ENCODE measurements at places on chromosomes 5 and 9.

DNA sequence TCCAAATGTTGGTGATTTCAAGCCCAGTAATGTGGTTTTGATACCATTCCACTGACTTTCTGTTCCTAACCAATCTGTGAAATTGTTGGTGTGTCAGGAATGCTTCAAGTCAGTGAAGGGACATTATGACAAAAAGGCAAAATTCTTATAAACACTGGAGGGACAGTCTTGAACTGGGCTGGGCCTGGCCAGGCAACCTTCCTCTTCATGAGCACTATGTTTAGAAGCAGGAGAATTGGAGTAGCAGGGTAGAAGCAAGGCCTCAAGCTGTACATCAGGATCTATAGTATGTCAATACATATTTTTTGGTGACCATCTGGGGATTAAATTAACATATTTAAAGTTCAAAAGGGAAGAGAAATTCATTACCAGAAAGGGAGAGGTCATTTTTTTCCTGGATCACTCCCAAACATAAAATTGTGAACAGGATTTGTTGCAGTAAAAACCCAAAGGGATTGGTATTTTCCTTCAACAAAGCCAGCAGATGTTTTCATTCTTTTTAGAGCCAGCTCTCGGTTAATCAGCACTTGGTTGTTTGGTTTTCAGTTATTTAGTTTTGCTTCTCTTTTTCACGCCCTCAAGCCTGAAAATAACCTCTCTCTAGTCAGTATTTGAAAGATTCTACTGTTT, 77.9 kb upstream of the PIK3R1 start:
- DNase-seq, result peak; percentile 84

GRCh38 chr5:116539222-116539621, 35.4 kb downstream of the SEMA6A start:
- DNase-seq, result no peak

- DNase-seq, result no peak
Observed at GRCh38 chr5:39413771-39414170, 11.0 kb downstream of the DAB2 start.

GRCh38 chr5:116573702-116574366, 789 bp downstream of the SEMA6A start:
- DNase-seq, result no peak

- no peak for DNase-seq
Observed at GRCh38 chr5:11429254-11429653, 475.0 kb downstream of the CTNND2 start.

DNA sequence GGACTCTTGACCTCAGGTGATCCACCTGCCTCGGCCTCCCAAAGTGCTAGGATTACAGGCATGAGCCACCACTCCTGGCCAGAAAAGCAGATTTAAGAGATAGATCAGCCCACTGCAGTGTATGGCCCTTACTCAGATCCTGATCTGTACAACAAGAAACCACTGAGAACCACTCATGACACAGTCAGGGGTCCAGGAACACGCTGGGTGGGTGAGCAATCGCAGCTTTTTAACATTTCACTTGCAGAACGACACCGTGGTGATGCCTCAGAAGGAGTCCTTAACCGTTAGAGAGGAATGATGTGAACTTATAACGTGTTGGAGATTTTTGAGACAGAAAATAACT, 45.3 kb upstream of the NSMF start:
- no peak for DNase-seq

- no peak for DNase-seq
Observed at GRCh38 chr5:168602517-168602916, 23.3 kb upstream of the PANK3 start.

GRCh38 chr5:165305596-165305995, 1800.2 kb downstream of the MAT2B start:
- DNase-seq, result no peak

GRCh38 chr5:149432911-149433401, 53.9 kb upstream of the IL17B start:
- peak; percentile 74 for DNase-seq

DNA sequence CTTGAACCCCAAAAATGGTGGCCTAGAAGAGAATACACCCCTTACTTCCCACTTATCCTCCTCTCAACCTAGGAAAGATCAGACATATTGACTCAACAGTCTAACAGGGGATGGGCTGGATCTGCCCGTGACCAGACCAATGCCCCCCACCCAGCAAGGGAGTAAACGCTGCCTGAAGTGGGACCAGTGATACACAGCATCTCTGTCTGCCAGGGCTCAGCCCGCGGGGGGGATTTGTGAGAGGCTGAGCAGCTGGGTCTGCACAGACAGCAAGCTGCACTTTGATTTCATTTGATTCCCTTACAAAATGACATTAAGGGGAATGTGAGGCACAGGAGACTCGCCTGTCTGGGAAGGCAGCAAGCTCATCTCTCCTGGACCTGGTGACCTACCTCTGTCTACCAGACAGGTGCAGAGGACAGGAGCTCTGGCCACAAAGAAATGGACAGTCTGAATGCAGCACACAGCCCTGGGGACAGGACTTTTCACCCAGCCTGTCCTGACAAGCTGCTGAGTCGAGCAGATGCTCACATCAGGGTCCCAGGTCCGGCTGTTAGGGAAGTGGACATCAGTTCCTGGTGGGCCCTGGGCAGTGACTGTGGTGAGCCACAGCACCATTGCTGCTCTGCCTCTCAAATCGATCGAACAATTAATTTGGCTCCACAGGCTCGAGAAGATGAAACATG, 79.9 kb downstream of the RGS3 start:
- no peak for DNase-seq

GRCh38 chr5:71652349-71652748, 65.2 kb downstream of the MCCC2 start:
- DNase-seq, result no peak

DNA sequence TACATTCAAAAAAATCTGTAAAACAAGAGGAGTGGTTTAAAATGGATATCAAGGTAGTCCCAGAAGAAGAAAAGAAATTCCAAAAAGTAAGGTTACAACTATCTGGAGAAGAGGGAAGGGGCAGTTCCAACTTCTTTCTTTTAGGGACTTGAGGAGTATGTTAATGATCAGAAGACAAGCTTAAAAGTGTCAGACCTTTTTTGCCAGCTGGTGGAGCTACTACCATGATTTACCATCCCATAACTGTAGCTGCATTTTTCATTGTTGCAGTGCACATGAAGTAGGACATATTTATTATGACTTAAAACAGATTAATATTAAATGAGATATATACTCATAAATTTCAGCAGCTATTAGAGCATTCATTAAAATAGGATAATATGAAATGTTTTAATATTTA, 158.5 kb upstream of the RGS7BP start:
- DNase-seq, result no peak

DNA sequence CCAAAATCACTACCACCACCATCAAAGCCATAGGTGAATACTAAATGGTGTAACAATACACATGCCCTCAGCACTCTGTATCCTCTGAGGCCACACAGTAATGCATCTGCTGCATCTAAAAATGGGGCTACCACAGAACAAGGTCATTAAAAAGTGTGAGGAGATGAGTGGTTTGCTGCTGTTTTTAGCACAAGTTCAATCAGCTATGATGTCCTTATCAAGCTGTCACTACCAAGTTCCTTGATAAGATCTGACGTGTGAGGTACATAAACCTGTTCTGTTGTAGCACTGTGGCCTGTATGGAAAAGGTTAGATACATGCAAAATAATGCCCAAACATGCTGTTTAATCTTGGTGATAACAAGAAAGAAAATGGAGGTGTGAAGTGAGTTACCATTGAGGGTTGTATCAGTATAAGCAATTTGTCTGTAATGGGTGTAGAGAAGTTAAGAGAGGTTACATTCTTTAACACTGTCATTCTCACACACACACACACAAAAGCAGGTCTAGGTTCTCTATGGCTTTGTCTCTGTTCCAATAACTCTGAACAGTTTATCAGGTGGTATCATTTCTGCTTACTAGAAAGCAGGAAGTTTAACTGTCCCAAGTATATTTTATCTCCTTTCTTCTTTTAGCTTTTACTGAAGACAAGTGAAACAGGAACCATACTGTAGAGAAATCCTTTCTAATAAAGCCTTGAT, 252.9 kb downstream of the CWC27 start:
- DNase-seq, result no peak

DNA sequence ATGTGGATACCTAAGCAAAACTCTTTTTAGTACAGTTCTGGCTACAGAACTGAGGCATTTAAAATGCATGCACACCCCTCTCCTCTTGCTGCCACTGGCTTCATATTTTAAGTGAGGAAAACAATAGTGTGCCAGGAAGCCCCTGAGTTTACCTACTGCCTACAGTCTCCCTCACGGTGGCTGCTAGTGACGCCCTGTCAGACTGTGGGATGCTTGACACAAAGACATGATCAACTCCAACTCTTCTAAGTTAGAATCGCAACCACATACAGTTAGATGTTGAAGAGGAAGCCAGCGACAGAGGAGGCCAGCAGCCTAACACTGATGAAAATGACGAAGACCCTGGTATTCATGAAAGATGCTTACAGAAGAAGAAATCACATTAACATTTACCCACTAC, 1.3 kb downstream of the SEC16A start:
- no peak for DNase-seq

GRCh38 chr5:11289208-11289607, 528.2 kb upstream of the DAP start:
- DNase-seq, result no peak

DNA sequence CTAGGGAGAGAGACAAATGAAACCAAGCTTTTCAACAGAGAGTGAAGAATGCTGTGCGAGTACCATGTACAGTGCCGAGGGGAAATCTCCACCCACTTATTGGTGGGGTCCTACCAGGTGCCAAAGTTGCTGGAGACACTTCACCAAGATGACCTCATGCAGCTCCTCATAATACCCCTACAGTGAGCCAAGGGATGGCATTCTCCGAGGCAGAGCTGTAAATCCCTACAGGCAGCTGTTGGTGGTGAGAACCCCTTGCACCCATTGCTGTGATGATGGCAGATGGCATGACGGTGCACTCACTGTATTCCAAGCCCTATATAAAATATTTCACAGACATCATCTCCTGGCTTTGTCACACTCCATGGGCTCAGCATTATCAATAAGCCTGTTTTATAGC, 464.9 kb downstream of the SPOCK1 start:
- DNase-seq, result no peak

DNA sequence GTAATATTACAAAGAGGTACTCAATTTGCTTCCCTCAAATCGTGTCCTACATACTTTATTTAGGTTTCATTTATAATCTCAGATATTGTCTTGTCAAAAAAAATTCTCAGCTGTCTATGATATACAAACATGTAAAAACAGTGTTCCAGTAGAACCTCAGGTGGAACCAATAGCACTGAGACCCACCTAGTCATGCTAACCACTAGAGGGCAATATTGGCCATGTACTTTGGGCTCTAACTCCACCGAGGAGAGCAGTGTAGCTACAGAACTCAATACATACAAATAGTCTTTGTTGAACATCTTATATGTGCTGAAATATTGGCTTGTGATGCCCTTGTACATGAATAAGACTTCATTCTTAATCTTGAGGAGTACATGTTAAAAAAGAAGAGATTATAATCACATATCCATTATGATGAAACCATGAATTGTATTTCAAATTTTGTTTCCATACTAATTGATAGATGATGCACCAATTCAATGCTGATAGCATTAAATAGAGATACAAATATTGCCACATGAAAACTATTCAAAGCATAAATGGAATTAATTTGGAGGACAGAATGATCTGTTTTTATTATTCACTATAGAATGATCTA, 71.2 kb upstream of the CNTLN start:
- peak; percentile 38 for DNase-seq

- no peak for DNase-seq
Observed at GRCh38 chr9:73549991-73550390, 398.3 kb downstream of the ANXA1 start.

DNA sequence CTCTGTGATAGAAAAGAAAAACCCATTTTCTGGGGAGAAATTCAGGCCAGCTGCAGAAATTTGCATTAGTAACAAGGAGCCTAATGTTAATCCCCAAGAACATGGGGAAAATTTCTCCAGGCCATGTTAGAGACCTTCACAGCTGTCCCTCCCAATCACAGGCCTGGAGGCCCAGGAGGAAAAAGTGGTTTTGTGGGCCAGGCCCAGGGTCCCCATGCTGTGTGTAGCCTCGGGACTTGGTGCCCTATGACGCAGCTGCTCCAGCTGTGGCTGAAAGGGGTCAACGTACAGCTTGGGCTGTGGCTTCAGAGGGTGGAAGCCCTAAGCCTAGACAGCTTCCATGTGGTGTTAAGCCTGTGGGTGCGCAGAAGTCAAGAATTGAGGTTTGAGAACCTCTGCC, 27.0 kb upstream of the C7 start:
- DNase-seq, result no peak

GRCh38 chr5:54066433-54066832, 243.9 kb downstream of the ARL15 start:
- no peak for DNase-seq

DNA sequence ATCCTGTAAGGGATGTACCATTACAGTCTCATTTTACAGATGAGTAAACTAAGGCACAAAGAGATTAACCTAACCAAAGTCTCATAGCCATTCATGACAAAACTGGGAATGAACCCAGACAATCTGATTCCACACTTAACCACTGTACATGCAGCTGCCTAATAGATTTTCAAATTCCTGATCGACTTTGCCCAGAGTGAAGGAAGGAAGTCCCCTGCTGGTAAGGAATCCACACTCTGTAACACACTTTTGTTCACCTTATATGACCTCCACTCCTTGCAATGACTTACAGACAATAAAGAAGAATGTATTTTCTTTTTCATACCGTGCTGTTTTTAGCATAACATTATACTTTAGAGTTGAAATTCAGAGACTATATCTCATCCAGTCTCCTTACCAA, 31.3 kb upstream of the PLPP6 start:
- peak; percentile 9 for DNase-seq

- peak; percentile 36 for DNase-seq
Observed at GRCh38 chr5:90982576-90982975, 400.5 kb downstream of the ARRDC3 start.

- DNase-seq, result peak; percentile 13
Observed at GRCh38 chr5:140391312-140391711, 10.3 kb upstream of the ANKHD1 start.

- DNase-seq, result no peak
Observed at GRCh38 chr9:2354216-2354615, 267.4 kb upstream of the VLDLR start.

- no peak for DNase-seq
Observed at GRCh38 chr5:157976429-157976828, 117.5 kb upstream of the CLINT1 start.

GRCh38 chr5:135376961-135377624, 21.9 kb downstream of the MACROH2A1 start:
- DNase-seq, result peak; percentile 52

GRCh38 chr9:117126871-117127270, 288.0 kb downstream of the ASTN2 start:
- no peak for DNase-seq

- DNase-seq, result peak; percentile 34
Observed at GRCh38 chr5:180830253-180831138, 27.9 kb upstream of the MGAT1 start.

Measured in fibroblast of skin of abdomen (primary cell).